ENCODE measurements at places on chromosomes 3 and 15.

DNA sequence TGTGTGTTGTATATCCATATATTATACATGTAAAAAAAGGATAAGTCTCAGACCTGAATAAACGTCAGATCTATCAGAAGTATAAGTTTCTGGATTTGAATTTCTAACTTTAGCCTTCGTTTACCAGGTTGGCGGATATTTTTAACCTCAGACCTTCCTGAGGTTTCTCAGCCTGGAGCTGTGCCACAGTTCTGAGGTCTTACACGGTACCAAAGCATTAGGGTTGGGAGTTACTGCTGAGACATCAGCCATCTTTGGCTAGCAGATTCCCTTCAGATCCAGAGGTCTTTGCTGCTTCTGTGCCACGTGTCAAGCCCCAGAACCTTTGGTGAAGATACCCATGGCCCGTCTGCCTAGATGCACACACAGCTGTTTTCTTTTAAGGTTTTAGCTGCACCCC is 84.7 kb downstream of the PPP2R3A start:
- DNase-seq = no peak

DNA sequence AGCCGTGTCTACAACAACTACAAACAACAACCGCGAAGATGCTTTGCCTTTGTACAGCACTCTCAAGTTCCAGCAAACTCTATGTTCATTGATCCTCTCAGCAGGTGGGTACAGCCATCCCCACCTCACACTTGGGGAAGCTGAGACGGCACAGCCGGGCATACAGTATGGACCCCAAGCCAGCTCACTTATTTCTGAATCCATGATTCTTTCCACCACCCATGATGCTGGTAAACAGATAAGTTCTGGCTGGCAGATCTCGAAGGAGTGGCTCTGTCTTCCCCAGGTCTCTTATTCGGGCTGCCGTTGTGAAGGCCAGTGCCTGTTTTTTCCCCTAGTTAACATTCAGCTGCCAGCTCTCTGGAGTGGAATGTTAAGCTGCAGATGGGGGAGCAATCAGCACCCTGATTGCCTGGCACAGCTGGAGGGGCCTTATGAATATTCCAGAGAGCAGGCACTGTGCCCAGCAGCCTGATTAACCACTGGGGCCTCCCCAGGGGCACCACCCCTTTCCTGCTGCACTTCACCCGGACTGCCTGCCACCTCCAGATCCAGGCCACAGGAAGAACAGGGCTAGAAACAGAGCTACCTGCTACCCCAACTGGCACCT is 73.2 kb downstream of the CORO2B start:
- DNase-seq = no peak

GRCh38 chr3:102192575-102192974 is 242.2 kb upstream of the ZPLD1 start:
- DNase-seq = no peak

DNA sequence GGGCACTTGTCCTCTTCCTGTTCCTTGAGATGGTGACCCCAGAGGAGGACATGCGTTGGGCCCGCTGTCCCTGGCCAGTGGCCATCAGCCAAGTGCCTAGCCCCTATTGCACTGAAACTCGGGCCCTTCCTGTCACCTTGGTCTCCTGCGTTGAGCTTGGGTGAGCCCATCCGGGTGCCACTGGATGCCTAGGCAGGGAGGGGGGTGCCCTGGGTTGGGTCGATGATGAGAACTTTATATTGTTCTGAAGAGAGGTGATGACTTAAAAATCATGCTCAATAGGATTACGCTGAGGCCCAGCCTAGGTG is 221.8 kb downstream of the SNRPN start:
- no peak for DNase-seq

- no peak for DNase-seq
Measured at GRCh38 chr3:37338500-37338899, 164.1 kb upstream of the LRRFIP2 start.

- no peak for DNase-seq
Measured at GRCh38 chr3:133209871-133210550, 171.8 kb downstream of the TMEM108 start.

GRCh38 chr15:57440167-57440566 is 63.9 kb downstream of the CGNL1 start:
- no peak for DNase-seq

GRCh38 chr15:95929232-95929846 is 401.2 kb upstream of the NR2F2 start:
- no peak for DNase-seq

- DNase-seq = no peak
Measured at GRCh38 chr3:933326-933725, 159.5 kb upstream of the CNTN6 start.

GRCh38 chr3:173599673-173600072 is 202.1 kb downstream of the NLGN1 start:
- DNase-seq = no peak

GRCh38 chr3:13788522-13789424 is 91.1 kb downstream of the WNT7A start:
- DNase-seq = no peak

DNA sequence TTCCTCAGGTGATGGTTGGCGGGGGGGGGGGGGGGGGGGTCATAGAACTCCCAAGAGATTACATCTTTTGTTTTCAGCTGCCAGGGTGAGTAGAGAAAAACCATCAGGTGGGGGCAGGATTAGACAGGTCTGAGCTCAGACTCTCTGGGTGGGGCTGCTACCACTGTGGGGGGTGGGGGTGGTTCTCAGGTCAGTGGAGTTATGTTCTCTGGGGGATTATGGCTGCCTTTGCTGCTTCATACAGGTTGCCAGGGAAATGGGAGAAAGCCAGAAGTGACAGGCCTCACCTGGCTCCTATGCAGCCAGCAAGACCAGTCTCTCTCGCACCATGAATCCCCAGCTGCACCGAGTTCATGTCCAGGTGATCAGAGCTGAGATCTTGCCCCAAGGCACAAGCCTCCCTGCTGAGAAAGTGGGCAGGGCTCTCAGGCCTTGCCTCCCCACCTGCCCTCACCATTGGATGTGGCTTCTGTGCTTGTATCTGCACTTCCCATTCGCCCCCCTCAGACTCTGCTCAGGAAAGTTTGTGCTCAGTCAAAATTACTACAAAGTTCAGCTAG is 828.1 kb downstream of the MCTP2 start:
- no peak for DNase-seq

DNA sequence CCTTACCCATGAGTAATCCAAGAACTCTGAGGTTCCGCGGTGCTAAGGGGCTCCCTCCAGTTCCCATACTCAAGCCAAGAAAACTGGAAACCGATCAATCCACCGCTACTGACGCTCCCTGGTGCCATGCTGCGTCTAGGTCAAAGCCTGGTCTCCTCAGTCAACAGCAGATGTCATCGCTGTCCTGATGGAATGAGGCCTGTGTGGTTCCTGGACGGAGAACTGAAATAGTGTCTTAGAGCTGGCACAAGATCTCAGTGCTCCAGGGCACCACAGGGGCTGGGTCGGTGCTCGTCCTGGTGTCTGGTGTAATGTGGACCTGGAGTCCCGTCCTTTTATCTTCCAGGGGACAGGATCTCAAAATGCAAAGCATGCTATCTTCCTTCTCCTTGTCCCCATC is 373.9 kb upstream of the CFAP20DC start:
- DNase-seq = no peak

GRCh38 chr3:10426346-10427220 is 78.8 kb downstream of the ATP2B2 start:
- no peak for DNase-seq

GRCh38 chr3:194422188-194422587 is 23.1 kb upstream of the GP5 start:
- DNase-seq = no peak

GRCh38 chr3:26623419-26624208 is 1.0 kb downstream of the LRRC3B start:
- DNase-seq = no peak

- no peak for DNase-seq
Measured at GRCh38 chr15:91936927-91937326, 83.4 kb downstream of the SLCO3A1 start.

- no peak for DNase-seq
Measured at GRCh38 chr3:51673181-51673801, 2.2 kb downstream of the TEX264 start.

DNA sequence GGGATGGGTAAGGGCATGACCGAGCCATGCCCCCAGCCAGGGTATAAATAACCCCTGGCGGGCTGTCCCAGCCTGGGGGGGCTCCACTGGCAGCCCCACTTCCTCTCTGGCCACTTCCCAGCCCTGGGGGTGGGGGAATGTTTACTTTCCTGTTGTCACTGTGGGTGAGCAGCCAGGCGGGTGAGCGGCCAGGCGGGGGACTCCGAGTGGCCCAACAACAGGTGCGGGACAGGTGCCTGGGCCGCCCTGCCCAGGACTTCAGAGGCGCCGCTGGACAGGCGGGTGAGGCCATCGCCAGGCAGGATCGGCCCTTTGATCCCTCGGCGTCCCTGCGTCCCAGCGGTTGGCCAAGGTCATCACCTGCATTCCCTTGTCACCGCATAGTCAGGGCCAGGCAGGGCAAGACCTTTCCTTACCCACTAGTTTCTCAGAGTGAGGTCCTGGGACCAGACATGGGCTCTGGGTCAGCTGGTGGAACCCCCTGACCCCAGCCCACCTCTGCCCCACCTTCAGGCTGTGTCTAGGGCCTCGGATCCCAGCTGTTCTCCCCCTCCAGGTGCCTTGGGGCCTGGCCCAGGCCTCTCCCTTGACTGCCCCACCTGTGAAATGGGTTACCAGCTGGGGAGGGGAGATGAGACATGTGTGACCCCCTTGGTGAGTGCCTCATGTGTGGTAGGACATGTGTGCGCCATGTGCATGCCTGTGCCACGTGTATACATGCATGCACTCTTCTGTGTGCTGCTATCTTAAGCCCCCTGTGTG is 16.6 kb downstream of the SEMA3F start:
- no peak for DNase-seq

DNA sequence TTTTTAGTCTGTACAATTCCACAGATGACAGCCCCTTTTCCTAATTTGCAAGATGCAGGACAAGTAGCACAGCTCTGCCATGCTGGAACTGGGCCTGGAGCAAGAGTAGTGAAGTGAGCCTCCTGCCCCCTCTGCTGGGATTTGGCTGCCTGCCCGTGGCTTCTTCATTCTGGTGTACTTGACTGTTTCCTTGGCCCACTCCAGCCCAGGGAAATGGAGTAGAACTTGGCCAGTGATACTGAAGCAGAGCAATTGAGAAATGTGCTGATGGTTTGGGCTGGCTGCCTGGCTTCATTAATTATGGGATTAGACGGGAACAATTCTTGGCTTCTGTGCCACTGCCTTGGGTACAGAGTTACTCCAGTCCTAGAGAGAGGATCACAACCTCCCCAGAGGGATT is 2.8 kb downstream of the GPD1L start:
- DNase-seq = no peak

- DNase-seq = no peak
Measured at GRCh38 chr3:130737622-130738021, 9.0 kb downstream of the PIK3R4 start.

DNA sequence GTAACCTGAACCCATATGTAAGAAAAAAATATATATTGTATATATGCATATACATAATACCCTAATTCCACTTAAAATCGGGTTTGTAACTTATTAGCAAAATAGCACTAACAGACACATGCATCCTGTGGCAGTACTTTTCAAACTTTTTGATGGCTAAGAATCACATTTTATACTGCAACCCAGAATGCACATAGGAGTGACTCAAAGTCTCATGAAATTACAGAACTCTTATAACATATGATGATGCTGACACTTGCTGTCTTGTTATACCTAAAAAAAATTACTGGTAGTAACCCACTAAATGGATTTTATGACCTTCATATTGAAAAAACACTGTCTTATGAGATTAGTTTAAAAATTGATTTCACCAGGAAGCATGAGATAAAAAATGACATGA is 152.4 kb upstream of the FRMD4B start:
- no peak for DNase-seq

GRCh38 chr15:67048281-67049279 is 16.8 kb upstream of the SMAD3 start:
- DNase-seq = no peak

DNA sequence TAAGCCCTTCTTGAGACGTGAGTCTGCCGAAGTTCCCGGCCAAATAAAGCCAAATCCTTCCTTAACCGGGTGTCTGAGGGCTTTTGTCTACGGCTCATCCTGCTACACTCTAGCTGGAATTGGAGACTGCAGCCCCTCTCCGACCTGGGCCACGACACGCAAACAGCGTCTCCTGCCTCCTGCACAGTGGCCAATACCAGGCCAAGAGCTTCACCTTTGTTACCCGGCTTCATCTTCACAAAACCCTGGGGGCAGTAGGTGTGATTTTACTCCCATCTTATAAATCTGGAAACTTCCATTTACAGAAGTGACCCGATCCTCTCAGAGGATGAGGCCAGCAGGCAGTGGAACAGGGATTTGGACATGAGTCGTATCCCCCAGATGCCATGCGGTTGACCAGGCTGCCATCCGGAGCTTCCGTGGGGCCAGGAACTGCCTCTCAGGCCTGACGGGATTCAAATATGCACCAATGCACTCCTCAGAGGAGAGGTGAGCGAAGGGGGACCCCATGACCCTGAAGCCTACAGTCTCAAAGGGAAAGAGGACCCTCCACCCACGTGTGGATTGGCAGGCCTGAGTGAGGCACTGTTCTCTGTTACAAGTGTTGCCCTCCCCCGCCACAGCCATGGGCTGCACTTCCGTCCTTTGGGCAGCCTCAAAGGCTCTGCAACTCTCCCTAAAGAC is 53.2 kb upstream of the KLF13 start:
- DNase-seq = no peak

DNA sequence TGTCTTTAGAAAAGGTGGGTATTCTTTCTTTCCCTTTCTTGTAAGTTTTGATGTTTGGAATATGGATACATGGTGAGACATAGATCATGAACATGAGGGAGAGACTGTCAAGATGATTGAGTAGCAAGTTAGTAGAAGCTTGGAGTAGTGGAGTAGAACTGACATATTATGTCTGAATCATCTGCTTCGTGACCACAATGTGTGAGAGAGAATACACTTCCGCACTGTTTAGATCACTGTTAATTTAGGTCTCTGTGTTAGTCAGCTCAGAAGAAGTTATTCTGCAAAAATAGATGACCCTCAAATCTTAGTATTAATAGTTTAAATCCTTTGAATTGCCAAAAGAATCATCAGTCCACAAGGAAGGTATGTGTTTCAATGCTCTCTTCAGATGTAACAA is 151.0 kb downstream of the OXSM start:
- no peak for DNase-seq

DNA sequence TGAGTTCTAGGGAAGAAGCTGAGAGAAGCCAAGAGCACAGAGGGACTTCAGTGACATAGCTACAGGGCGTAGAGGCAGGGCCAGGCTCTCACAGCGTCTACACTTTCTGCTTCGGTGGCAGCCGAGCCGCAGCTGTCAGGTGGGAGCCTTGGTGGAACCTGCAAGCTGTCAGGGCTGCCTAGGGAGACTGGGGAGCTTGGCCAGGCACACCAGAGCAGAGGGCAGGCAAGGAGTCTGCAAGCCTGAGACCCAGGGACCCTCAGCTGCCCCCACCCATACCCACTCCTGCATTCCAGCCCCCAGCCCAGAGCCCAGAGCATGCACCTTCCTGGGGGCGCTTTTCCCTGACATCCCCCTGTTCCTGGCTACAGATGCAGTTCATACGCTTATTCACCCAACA is 13.4 kb upstream of the KLF15 start:
- DNase-seq = no peak

GRCh38 chr15:96924570-96924969 is 594.1 kb downstream of the NR2F2 start:
- DNase-seq = no peak

GRCh38 chr3:73580343-73580742 is 44.4 kb downstream of the PDZRN3 start:
- DNase-seq = no peak

Data from GM18507 (cell line).